ENCODE measurements at places on chromosomes 3 and 15.
A peak's percentile ranks its signal among the peaks of the same experiment; 100 is the strongest.

DNA sequence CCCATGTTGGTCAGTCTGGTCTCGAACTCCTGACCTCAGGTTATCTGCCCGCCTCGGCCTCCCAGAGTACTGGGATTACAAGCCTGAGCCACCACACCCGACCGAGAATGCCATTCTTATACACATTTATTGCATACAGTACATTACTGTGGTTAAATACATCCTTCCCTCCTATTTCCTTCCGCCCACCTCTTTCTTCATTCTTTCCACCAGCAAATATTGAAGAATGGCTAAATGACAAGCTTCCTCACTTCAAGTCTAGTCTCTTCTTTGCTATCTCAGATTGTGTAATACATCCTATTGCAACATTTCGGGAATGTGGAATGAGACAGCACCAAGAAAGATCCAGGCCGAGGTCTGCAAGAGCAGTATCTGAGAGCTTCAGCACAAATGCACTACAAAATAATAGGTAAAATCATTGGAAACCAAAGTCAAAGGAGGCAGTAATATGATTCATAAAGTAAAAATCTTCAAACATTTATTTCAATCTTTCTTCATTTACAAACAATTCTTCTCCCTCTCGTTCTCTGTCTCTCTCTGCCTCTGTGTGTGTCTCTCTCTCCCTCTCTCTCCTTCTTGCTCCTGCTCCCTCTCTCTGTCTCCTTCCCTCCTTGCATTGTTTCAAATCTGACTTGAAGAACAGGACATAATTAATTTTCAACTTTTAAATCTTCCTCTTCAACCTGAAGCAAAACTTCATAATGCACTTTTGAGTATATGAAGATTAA lies 94.7 kb upstream of the TGFBR2 start:
- DNase-seq: peak; percentile 97

- no peak for DNase-seq
Measured at GRCh38 chr3:15794842-15795650, 2.7 kb downstream of the ANKRD28 start.

GRCh38 chr15:35834866-35835265 lies 288.9 kb upstream of the DPH6 start:
- no peak for DNase-seq

DNA sequence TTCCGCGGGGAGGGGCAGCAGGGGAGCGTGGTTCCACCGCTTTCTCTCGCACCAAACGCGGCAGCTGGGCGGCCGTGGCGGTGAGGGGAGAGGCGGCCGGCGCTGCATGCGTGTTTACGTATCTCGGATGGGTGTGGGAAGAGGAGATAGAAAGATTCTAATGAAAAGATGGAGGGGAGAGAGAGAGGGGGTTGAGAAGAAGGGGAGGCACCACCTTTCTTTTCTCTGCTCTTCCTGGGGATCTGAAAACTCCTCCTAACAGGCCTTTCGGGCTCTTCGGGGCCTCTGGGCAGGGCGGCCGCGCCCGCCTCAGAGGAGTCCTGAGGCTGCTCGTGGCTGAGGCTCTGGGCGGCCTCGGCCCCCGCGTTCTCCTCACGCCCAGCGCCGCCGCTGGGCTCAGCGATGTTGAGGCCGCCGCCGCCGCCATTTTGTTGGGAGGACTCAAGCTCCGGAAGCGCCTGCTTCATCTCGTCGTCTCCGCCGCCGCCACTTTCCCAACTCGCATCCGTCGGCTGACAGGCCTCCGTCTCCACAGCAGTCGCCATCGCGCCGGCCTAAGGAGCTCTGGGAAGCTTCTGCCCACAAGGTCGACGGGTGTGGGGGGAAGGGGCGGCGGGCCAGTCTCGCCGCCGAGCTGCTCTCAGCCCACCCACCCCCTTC lies 473 bp downstream of the TASOR start:
- DNase-seq: peak; percentile 26

DNA sequence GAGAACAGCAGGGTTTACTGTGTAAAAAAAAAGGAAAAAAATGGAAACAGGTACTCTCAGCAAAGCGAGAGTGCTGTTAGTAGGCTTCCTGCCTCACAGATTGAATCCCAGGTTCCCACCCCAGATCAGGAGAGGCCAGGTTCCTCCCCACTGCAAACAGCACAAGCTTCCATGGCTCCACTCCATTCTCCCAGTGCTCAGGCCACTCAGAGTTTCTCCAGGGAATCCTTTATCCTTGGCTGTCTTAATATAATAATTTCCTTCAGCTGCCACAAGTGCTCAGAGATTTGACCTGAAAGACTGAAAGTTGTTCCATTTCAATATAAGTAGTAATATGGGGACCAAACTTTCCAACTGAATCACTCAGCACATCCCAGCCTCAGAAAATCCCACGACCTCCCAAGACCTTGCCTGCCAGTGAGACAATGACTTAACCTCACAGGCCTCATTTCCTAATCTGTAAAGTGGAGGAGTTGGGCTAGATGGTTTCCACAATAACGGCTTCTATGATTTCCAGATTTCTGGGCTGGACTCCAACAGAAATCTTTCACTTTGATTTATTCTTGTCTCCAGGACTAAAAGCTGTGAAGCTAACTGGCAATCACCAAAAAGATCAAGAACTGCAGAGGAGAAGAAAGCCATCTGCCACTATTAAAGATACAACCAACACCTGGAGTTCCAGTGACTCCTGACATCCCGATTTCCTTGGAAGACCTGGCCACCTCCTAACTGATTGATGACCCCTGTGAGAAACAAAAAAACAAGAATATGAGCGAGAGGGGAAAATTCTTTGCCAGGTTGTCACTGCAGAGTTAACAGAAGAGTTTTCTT lies 289.5 kb downstream of the NEK10 start:
- DNase-seq: peak; percentile 50

DNA sequence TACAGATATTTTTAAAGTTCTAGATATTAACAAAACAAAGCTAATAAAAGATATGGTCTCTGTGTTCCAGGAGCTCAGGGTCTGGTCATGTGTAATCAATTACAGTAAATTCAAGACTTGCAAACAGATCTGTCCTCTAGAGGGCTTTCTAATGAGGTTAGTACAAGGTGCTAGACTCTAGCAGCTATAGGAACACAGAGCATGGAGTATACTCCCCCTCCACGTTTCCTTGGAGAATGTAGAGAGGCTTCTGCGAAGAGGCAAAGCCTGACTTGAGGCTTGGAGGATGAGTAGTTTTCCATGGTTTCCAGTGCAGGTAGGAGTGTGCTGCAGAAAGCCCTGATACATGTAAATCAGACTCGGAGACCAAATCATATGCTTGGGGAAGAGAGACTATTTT lies 32.7 kb upstream of the DLG1 start:
- no peak for DNase-seq

Data from GM04503 (cell line).